CD14-positive monocyte (primary cell): ENCODE measurements at places on chromosomes 5 and 9.

GRCh38 chr5:155540000-155540595, 526.5 kb downstream of the KIF4B start:
- no peak for DNase-seq

DNA sequence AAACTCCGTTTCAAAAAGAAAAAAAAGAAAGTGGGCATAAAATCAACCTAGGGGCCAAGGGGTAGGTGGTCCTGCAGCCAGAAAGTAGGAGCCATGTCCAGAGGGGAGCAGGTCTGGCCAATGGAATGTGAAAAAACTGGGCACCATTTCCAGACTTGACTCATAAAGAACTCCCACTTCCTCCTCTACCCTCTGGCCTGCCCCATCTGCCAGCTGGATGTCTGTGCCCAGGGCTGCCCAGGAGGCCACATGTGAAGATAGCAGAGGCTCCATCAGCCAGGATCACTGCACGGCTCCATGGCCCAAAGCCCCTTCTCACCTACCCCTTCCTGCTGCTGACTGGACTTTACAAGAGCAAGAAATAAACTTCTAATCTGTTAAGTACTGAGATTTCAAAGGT, 42.1 kb upstream of the EEIG1 start:
- DNase-seq, result no peak

- no peak for DNase-seq
Observed at GRCh38 chr9:135039266-135039870, 48.1 kb upstream of the OLFM1 start.

GRCh38 chr9:100219347-100219746, 120.3 kb downstream of the INVS start:
- no peak for DNase-seq

DNA sequence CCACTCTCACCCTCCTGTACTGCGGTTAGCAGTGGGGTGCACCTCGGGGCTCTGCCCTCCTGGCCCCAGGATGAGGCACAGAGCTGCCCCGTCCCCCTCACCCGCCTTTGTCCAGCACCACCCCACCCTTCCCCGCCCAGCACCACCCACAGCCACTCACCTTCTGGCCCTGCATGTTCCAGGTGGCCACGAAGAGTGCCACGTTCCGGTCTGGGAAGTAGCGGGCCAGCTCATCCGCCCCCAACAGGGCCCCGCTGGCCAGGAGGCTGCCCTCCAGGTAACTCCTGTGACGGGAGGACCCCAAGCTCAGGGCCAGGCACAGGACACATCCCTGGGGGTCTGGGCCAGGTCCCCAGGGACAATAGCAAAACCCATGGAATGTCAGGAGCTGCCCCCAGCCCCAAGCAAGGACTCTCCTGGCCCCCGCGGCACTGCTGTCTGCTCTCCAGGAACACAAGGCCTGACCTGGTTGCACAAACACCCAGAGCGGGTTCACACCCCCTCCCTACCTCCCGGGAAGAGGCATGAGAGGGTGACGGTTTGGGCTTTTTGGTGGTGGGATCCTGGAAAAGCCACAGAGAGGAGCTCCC, 5.0 kb downstream of the INPP5E start:
- DNase-seq, result no peak
